NCI-H187 (cell line): ENCODE measurements at places on chromosomes 7 and 10.

DNA sequence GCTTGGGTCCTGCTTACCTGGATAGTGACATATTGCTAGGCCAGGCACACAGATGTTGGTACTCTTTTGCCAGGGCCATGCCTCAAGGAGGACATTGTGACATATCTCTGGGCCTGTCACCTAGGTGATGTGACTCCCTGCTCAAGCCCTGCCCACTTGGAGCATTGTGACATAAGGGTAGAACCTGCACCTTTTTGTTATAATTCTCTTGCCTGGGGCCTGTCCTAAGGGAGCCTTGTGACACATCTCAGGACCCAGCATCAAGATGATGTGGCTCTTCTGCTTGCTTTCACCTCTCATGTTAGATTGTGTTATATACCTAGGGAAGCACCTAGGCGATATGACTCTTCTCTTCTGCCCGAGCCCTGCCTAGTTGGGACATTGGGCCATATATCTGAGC lies 57.4 kb downstream of the ZNF736 start:
- DNase-seq: no peak

DNA sequence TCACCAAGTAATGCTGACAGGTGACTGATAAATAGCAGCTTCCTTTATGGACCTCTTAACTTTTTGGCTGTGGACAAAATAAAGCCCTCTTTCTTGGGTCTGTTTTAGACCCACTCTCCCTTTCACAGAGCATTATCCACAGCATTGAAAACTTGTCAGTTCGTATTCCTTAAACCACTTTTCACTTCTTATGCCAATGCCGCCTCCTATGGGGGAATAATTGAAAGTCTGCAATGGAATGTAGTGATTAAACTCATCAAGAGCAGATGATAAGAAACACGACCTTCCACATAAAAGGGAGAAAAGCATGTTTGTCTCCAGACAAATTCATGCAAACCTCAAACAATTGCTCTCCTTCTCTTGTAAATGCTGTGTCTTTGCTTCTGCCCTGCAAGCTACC lies 153.4 kb downstream of the SORCS1 start:
- no peak for DNase-seq

- DNase-seq: no peak
Observed at GRCh38 chr7:154231732-154232131, 179.5 kb downstream of the DPP6 start.

DNA sequence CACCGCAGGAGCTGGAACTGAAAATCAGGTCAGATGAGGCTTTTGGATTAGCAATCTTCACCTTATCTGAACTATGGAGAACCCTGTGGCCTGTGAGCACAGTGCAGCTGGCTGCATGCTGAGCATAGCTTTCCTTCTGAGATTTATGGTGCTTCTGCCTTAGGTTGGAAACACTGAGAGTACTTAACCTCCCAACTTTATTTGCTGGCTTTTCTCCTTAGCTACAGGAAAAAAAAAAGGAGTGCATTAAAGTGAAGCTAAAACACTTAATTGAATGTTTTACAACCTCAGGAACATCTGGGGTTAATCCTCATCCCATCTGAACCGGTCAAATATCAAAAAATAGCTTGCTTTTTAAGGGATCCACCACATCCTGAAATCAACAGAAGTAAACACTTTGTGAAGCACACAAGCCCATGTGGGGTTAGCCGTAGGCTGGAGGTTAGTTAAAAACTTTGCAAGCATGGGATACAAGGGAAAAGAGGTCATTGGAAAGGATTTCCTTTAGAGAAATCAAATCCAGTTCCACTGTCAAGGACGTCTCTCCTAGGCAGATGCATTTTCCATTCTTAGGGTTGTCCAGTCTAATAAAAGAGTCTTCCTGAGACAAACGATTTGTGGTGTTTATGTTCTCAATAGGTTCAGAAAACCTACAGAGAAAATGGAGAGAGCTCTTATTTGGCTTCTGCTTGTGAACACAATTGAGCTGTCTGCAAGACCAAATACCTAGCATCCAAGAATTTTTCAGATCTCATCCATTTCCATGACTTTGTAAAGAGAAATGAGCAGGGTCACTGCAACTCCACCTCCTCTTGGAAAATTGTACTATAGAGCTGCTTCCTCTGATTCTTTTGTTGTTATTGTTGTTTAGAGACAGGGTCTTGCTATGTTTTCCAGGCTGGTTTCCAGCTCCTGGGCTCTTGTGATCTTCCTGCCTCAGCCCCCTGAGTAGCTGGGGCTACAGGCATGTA lies 470.4 kb upstream of the IGFBP3 start:
- no peak for DNase-seq

- no peak for DNase-seq
Observed at GRCh38 chr10:26457088-26457487, 18.9 kb downstream of the APBB1IP start.

- DNase-seq: no peak
Observed at GRCh38 chr10:113965077-113965476, 78.6 kb upstream of the ADRB1 start.

- DNase-seq: no peak
Observed at GRCh38 chr7:158399762-158400161, 187.9 kb downstream of the PTPRN2 start.

- DNase-seq: peak; percentile 46
Observed at GRCh38 chr10:18651324-18652007, at the start of gene NSUN6. Gene NSUN6 (minus strand): TSS chr10:18651587. CDS start chr10:18651203, 384 bp downstream.

DNA sequence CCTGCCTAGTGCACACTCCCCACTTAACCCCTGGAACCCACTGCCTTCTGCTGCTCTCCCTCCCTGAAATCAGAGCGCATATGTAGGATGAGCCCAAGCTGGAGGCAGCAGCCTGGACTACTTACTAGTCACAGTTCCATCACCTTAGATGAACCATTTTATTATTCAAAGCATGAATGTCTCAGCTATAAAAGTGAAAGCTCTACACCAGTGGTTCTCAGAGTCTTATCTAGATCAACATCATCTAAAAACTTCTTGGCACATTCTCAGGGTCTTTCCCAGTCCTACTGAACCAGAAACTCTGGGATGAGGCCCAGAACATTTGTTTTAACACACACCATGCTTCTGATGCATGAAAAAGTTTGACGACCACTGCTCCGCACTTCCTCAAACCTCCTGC lies 100.3 kb upstream of the ANK3 start:
- no peak for DNase-seq

- no peak for DNase-seq
Observed at GRCh38 chr7:76054123-76055120, 6.5 kb downstream of the MDH2 start.

- DNase-seq: no peak
Observed at GRCh38 chr10:87093632-87094372, 841 bp downstream of the GLUD1 start.

GRCh38 chr7:95229301-95229700 lies 95.0 kb downstream of the PON1 start:
- DNase-seq: no peak

GRCh38 chr7:32890010-32890792 lies 1.4 kb downstream of the KBTBD2 start:
- peak; percentile 10 for DNase-seq

DNA sequence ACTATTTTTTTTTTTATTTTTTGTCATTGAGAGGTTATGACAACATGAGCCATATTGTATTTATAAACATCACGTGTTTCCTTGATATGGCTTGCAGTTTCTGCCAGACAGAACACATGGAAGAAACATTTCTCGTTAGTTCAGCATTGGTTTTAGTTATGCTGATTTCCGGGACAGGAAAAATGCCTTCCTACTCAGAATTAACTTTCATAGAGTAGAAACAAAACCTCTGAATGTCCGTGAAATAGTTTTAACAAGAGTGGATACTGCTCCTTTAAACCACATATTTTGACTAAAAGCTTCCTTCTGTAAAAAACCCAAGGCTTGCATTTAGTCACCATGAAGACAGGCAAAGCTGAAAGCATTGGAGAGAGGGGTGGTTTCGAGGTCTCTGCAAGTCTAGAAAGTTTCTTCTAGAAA lies 240.4 kb downstream of the KIAA1217 start:
- no peak for DNase-seq

GRCh38 chr10:117334926-117335325 lies 40.3 kb downstream of the PDZD8 start:
- DNase-seq: no peak
